ENCODE measurements at places on chromosomes 2 and 18. TPM values are rescaled to one million over a fixed set of nuclear protein-coding genes. Genes with fewer than 3 reads are reported as not detected.

DNA sequence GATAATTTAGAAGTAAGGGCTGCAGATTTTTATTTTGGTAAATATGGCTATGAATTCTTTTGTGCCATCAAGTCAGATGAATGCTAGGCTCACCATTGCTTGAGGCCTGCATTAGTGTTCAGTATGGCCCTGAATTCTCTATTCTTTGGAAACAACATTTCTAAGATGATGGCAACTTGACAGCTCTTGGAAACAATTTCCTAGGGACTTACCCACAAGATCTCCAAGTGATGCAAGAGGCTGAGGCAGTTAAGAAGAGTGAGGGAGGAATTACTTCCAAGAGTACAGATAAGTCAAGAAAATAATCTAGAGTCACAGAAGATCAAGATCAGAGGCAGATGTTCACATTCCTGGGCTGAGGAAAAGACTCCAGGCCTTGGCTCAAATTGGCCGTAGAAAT lies 129.1 kb downstream of the NRP2 start:
- DNase-seq, result no peak

MIB1 gene
- total RNA-seq, result 28.3 TPM

- no peak for DNase-seq
Observed at GRCh38 chr2:62928015-62928414, 122.6 kb upstream of the OTX1 start.

GRCh38 chr18:25827961-25828561 lies 262.4 kb downstream of the SS18 start:
- peak; percentile 25 for DNase-seq

- DNase-seq, result no peak
Observed at GRCh38 chr2:43724728-43725526, 48.7 kb upstream of the C1GALT1C1L start.

KLHL29 gene
- total RNA-seq, result 7.4 TPM

DNA sequence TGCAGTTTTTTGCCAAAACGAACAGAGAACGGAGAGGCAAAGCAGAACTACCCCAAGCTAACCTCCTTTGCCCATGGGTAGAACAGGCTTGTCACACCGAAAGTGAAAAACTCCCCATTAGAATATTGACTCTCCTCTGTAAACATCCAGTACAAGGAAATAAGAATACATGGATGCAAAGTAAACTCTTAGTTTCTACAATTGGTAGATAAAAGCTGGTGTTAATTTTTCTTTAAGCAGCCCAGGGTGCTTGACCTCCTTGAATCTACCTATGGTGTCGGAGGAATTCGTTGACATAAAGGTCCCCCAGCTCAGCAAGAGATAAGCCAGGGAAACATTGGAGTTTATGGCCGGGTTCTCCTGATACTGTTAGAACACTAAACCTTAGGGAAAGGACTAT lies 48.4 kb upstream of the DSG1 start:
- no peak for DNase-seq

DNA sequence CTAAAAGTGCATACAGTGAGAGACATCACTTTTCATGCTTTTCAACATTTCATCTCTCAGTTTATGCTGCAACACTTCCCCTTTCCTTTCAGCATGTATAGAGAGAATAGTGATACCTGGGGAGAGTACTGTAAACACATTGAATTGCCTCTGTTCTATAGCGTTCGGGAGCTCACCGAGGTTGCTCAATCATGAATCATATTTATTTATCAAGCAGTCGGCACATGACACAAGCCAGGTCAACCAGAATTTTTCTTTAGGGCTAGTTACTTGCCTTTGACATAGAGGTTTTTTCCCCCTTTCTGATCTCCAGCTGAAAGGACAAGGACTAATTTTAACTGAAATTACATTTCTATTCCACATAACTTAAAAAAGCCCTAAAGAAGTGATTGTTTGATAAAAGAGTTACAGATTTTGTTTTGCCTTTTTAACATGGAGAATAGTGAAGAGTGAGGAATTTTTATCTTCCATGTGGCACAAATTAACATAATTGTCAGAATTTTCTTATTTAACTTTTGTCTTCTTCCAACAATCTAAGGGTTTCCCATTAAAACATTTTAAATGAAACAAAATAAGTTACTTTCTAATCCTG lies 690.9 kb upstream of the TMEFF2 start:
- no peak for DNase-seq

PRLH gene
- not detected for total RNA-seq

CHRNG gene
- not detected for total RNA-seq

DTNA gene
- 2.2 TPM for total RNA-seq

SCN2A gene
- total RNA-seq, result 0.68 TPM

DNA sequence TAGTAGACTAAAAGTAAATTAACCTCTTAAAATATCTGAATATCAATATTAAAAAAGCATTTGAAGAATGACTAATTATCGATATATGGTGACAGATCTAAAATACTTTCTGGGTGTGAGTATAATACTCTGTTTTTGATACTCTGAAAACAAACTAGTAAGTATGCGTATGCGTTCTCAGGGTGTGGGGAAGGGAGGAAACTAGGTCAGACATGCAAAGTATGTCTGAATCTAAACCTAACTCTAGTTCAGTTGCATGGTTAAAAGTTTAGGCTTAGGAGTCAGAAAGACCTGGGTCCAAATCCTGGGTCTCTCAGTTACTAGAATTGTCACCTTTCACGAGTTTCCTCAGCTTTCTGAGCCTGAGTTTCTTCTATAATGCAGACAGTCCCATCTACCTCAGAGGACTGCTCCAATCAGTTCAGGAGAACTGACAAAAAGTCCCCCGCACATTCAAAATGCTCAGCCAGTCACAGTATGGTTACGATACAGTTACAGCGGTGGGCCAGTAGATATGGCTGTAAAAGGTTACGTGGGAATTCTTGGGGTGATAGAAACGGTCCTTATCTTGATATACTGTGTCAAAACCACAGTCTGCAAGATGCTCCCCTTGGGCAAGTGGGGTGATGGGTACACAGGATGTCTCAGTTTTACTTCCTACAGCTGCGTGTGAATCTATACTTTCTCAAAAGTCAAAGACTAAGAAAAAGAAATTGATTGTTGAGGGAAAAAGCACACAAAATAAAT lies 29.2 kb downstream of the UNC50 start:
- DNase-seq, result no peak

GRCh38 chr2:111148925-111149324 lies 28.2 kb downstream of the BCL2L11 start:
- DNase-seq, result no peak

PKDCC gene
- not detected for total RNA-seq

DNA sequence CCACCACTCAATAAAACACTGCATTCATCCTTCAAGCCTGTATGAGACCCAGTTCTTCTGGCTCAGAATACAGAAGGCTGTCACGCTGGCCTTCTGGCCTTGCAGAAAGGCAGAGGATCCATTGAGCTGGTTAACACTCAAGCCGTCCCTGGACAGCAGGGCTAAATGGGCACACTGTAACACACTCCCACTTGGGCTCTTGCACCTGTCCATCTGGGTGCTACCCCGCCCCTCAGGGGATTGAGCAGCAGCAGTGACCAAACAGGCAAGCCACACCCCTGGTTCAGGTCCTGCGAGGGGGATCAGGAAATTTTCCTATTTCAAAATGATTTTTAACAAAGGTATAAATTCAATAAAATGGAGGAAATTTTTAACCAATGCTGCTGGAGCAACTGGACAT lies 936.0 kb downstream of the CNTNAP5 start:
- no peak for DNase-seq

DNA sequence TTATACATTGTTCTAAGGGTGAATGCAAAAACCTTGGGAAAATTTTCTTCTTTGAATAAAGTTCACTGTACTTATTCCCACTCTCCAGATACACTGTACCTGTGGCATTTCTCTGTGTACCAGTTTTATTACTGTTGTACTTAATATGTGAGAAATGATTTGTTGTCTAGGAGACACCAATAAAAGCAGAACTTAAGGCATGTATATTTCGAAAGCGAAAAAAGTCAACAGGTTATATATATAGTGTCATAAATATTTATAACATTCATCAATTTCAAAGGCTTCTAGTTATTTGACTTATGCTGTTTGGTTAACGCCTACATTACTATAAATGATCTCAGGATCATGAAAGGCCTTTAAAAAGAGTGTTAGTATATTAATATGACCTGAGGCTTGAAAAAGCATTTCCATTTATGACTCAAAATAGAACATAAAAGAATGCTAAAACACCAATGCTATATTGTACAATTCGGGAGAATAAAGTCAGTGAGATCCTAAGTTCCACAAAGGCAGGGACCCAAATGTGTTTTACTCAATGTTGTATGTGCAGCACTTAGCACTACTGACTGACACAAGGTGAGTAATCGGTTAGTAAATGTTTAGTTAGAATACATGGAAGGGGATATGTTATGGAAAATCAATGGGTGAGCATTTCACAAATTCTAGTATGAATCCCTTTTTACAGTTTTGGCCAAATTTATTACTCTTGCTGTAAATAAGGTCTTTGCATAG lies 32.2 kb upstream of the HNRNPA3 start:
- DNase-seq, result no peak

GRCh38 chr2:98664323-98664722 lies 55.9 kb downstream of the UNC50 start:
- DNase-seq, result no peak

ZAP70 gene
- not detected for total RNA-seq

DNA sequence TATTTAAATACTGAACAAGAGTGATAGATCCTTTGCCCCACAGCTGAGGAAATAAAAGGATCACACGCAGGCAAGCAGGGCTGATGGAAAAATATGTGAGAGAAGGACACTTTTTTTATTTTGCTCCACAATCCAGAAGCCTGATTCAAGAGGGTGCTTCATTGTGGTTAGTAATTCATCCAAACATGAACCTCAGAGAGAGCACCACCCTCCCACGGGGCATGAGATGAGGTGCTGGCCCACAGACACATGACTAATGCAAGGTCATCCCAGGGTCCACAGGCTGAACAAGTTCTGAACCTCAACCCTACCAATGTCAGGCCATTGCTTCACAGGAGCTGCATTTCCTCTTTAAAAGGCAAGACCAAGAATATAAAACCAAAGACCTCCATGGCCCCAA lies 239.6 kb downstream of the MREG start:
- DNase-seq, result peak; percentile 83

ANKRD30B gene
- total RNA-seq, result not detected

UGT1A10 gene
- not detected for total RNA-seq

- no peak for DNase-seq
Observed at GRCh38 chr2:212864186-212864585, 287.2 kb downstream of the IKZF2 start.

EFEMP1 gene
- total RNA-seq, result 44.5 TPM

GRCh38 chr2:217340176-217340575 lies 480.3 kb upstream of the TNP1 start:
- no peak for DNase-seq

GRCh38 chr2:189304360-189304759 lies 124.8 kb upstream of the COL5A2 start:
- no peak for DNase-seq

DNA sequence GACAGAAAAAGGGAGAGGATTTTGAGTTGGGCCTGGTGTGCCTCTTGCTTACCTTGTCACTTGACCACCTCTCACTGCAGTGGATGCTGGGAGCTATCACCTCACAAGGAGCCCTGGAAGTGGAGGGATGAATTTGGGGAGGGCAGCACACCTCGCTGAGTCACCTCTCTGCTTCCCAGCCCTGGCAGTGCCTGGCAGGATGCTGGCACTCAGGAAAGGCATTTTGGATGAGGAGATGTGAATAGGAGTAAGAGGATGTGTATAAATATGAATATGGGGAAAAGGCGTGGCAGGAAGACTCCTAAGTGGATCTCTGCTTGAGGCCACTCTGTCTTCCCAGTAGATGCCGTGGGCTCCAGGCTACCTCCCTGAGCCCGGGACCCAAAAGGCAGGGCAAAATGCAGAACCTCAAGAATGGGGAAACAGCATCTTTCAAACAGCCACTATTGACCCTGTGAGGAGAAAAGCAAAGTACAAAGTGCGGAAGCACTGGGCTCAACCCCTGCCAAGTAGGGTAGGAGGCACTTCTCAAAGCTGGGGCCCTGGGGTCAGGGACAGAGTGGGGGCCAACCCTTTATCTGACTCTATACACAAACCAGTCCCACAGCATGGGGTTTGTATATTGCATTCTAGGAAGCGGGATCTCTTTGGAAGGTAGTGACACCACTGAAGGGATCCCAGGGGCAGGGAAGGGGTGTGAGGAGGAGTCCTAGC lies 164.5 kb upstream of the GLI2 start:
- no peak for DNase-seq

LONRF2 gene
- not detected for total RNA-seq

DNA sequence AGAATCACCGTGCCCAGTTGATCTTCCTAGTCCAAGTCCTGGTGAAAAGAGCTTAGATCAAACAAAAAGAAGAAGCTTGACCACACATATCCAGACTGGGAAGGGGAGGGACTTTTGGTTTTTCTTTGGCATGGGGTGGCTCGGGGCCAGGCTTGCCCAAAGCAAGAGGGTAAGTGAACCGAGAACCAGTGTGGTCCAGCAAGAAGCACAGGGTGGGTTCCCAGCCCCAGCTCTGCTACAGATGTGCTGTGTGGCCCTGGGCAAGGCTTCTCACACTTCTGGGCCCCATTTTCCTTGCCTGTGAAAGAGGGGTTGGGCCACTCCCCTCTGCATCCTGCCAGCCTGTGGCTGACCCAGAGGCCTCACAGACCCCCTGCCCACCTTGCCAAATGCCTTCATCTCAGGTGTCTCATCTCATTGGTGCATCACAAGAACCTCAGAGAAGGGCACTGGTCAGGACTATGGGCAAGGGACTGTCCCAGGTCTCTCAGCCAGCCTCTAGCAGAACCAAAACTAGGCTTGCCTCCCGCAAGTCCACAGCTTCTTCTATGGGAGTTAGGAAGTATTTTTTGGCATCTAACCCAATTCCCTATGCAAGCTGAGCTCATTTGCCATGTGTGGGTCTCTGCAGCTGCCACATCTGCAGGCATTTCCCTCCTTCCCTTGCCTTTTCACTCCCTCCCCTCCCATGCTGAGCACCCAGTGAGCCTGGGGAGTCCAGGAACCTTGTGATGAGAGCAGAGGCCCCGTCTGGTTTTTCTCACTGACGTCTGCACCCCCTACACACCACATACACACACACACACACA lies 6.9 kb downstream of the ATP6V1B1 start:
- DNase-seq, result no peak

POTEC gene
- total RNA-seq, result not detected

GRCh38 chr2:74843899-74844298 lies 10.0 kb downstream of the HK2 start:
- peak; percentile 64 for DNase-seq

- peak; percentile 72 for DNase-seq
Observed at GRCh38 chr2:74831693-74832530, 2.0 kb upstream of the HK2 start.

DNA sequence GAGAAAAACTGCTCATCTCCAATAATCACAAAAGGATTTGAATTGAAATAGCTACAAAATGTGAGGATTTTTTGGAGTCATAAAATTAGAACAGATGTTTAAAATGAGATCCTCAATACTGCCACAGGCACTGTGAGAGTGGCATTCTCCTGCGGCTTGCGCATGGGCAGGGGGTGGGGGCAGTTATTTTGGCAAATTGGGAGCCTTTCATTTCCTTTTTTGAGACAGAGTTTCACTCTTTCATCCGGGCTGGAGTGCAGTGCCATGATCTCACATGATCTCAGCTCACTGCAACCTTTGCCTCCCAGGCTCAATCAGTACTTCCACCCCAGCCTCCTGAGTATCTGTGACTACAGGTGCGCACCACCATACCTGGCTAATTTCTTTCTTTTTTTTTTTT lies 42.4 kb downstream of the POMC start:
- DNase-seq, result no peak

All from HFFc6 (cell line).